Activated T-cell treated with anti-CD3 and anti-CD28 coated beads, Interleukin-2, amount 50 U/mL, for 24 hours (primary cell): ENCODE measurements at places on chromosomes 6 and 20.

DNA sequence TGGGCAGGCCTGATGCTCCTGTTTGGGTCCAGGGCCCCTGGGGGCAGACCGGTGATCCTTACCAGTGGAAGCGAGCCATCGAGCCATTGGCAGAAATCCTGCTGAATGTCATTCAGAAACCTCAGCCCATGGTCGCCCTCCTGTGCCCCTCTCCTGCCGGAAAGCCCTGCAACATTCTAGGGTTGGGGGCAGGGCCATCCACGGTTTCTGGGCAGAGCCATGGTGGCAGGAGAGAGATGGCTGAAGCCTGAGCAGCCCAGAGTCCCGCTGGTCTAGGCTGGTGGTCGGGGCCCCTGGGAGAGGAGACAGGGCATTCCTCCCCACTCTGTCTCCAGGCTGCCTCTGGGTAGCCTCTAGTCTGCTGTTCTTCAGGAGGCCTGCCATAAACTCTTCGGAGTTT is 19.6 kb upstream of the CHMP4B start:
- H3K4me3 ChIP-seq: no peak overlapping the region
- DNase-seq: no peak
- peaks cover 5% of the 10 kb centered on the region for H3K4me1 ChIP-seq
- peaks cover 24% of the 10 kb centered on the region for H3K36me3 ChIP-seq
- H3K27ac ChIP-seq: no peak overlapping the region

GRCh38 chr20:10771435-10772140 is 97.8 kb upstream of the JAG1 start:
- H3K27me3 ChIP-seq: peaks cover 8% of the 10 kb centered on the region
- H3K27ac ChIP-seq: no peak overlapping the region
- H3K36me3 ChIP-seq: no peaks in the 10 kb centered on the region
- no peak overlapping the region for H3K4me3 ChIP-seq

- no peaks in the 10 kb centered on the region for H3K27me3 ChIP-seq
- no peak overlapping the region for H3K27ac ChIP-seq
- H3K4me3 ChIP-seq: no peak overlapping the region
- DNase-seq: no peak
- peaks cover 28% of the 10 kb centered on the region for H3K4me1 ChIP-seq
Observed at GRCh38 chr6:157036245-157036711, 259.1 kb downstream of the ARID1B start.

DNA sequence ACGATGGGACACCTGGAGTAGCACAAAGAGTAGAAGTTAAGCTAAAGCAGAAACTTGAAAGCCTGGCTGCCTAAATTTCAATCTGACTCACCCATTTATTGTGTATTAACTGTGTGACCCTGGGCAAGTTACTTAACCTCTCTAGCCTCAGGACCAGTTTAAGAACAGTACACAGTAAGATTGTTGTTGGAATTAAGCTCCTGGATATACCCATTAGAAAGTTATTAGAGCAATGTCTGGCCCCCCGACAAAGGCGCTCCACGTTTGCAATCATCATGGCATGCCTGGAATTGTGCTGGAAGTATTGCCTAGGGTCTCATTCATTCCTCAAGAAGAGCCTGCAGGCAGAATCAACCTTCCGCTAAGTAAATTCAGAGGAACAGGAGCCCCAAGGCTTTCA is 1.4 kb downstream of the SDC4 start:
- H3K27ac ChIP-seq: no peak overlapping the region
- no peaks in the 10 kb centered on the region for H3K27me3 ChIP-seq
- H3K4me1 ChIP-seq: peaks cover 59% of the 10 kb centered on the region
- H3K36me3 ChIP-seq: peaks cover 49% of the 10 kb centered on the region

- no peak overlapping the region for H3K4me3 ChIP-seq
- no peaks in the 10 kb centered on the region for H3K36me3 ChIP-seq
- peaks cover 6% of the 10 kb centered on the region for H3K27me3 ChIP-seq
- H3K4me1 ChIP-seq: no peaks in the 10 kb centered on the region
- no peak for DNase-seq
- no peak overlapping the region for H3K27ac ChIP-seq
Observed at GRCh38 chr6:4413073-4413472, 277.7 kb upstream of the ECI2 start.

- H3K27ac ChIP-seq: no peak overlapping the region
- H3K36me3 ChIP-seq: peaks cover 2% of the 10 kb centered on the region
- no peaks in the 10 kb centered on the region for H3K27me3 ChIP-seq
- H3K4me3 ChIP-seq: no peak overlapping the region
- no peak for DNase-seq
Observed at GRCh38 chr6:130680116-130680515, 147.1 kb upstream of the SMLR1 start.

DNA sequence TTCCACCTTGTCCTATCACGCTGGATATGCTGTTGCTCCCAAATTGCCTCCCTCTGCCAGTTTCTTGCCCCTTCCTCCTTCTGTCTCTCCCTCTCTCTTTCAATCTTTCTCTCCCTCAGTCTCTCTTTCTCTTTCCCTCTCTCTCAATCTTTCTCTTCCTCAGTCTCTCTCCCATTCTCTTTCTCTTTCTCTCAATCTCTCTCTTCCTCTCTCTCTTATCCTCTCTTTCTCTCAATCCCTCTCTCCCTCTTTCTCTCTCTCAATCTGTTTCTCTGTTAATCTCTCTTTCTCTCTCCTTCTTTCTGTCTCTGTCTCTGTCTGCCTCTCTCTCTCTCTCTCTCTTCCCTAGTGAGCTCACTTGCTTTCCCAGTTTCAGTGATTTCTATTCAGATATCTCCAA is 245.8 kb downstream of the ESR1 start:
- H3K27me3 ChIP-seq: peaks cover 9% of the 10 kb centered on the region
- H3K4me1 ChIP-seq: no peaks in the 10 kb centered on the region
- no peak overlapping the region for H3K4me3 ChIP-seq
- DNase-seq: no peak
- no peak overlapping the region for H3K27ac ChIP-seq

- H3K36me3 ChIP-seq: peaks cover 40% of the 10 kb centered on the region
- DNase-seq: no peak
- H3K4me1 ChIP-seq: no peaks in the 10 kb centered on the region
- no peaks in the 10 kb centered on the region for H3K27me3 ChIP-seq
- no peak overlapping the region for H3K27ac ChIP-seq
Observed at GRCh38 chr20:3109350-3110302, 25.1 kb upstream of the AVP start.

DNA sequence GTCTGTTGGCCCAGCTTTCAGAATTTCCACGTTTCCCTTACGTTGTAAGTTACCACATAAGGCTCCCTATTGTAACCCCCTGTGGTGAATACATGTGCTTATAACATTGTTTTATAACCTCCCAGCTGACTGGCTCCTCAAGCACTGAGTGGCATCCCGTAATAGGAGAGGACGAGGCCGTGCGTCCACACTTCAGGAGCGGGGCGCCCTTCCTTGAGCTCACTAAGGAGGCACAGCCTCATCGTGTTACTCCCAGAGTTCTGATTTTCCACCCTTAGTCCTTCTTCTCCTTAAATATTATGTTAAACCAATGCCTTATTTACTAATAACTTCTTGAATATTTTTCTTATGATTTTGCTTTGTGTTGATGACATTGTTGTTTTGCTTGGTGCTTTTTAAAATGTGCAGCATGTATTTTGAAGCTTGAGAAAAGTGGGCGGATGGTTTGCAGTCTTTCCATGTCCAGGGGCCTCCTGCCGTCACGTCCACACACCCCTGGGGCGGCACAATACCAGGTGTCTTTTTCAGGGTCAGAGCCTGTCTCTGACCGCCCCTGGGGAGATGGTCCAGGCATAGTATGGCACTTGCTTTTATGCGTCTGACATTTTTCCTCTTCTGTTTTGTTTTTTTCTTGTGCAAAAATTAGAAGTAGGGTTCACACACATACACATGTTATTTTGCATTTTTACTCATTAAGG is 181.8 kb downstream of the DLL1 start:
- no peaks in the 10 kb centered on the region for H3K4me1 ChIP-seq
- no peaks in the 10 kb centered on the region for H3K36me3 ChIP-seq
- H3K27ac ChIP-seq: no peak overlapping the region
- H3K27me3 ChIP-seq: peaks cover 13% of the 10 kb centered on the region
- no peak for DNase-seq

GRCh38 chr6:28001751-28002150 is 44.7 kb downstream of the OR2B6 start:
- peaks cover 36% of the 10 kb centered on the region for H3K27me3 ChIP-seq
- H3K4me3 ChIP-seq: no peak overlapping the region
- H3K4me1 ChIP-seq: no peaks in the 10 kb centered on the region
- no peak overlapping the region for H3K27ac ChIP-seq

DNA sequence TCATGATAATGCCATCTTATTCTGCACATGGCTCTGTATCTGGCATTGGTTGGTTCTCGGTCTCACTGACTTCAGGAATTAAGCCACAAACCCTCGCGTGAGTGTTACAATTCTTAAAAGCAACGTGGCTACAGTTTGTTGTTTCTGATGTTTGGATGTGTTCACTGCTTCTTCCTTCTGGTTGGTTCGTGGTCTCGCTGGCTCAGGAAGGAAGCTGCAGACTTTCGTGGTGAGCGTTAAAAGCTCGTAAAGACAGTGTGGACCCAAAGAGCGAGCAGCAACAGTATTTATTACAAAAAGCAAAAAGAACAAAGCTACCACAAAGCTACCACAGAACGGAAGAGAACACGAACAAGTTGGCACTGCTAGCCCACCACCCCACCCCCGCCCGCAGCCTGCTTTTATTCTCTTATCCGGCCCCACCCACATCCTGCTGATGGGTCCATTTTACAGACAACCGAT is 51.1 kb downstream of the MYLIP start:
- peak; percentile 41 for DNase-seq
- H3K4me3 ChIP-seq: peak overlapping the region; percentile 65
- H3K27me3 ChIP-seq: no peaks in the 10 kb centered on the region
- peaks cover 2% of the 10 kb centered on the region for H3K36me3 ChIP-seq
- peak overlapping the region; percentile 53 for H3K27ac ChIP-seq

DNA sequence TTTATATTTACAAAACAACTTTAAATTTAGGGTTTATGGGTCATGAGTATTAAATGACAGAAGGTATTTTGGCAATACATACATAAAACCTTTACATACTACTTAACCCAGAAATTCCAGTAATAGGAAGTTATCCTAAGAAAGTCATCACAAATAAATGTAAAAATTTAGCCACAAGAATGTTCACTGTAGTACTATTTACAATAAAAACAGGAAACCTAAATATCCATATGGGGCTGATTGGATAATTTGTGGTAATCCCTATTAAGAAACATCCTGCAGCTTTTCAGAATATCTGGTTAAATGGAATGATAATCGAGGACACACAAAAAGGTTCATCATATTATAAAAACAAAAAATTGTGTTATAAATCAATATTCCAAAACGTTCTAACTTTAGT is 44.4 kb downstream of the TRAM2 start:
- no peaks in the 10 kb centered on the region for H3K27me3 ChIP-seq
- peaks cover 12% of the 10 kb centered on the region for H3K36me3 ChIP-seq
- peaks cover 38% of the 10 kb centered on the region for H3K4me1 ChIP-seq
- no peak overlapping the region for H3K4me3 ChIP-seq

- DNase-seq: no peak
- H3K36me3 ChIP-seq: peaks cover 2% of the 10 kb centered on the region
- H3K27me3 ChIP-seq: no peaks in the 10 kb centered on the region
- H3K4me3 ChIP-seq: no peak overlapping the region
- H3K4me1 ChIP-seq: peaks cover 1% of the 10 kb centered on the region
Observed at GRCh38 chr6:18447552-18447951, 60.4 kb downstream of the RNF144B start.

GRCh38 chr6:78810146-78810545 is 57.2 kb upstream of the IRAK1BP1 start:
- H3K36me3 ChIP-seq: no peaks in the 10 kb centered on the region
- DNase-seq: no peak
- H3K4me3 ChIP-seq: no peak overlapping the region

DNA sequence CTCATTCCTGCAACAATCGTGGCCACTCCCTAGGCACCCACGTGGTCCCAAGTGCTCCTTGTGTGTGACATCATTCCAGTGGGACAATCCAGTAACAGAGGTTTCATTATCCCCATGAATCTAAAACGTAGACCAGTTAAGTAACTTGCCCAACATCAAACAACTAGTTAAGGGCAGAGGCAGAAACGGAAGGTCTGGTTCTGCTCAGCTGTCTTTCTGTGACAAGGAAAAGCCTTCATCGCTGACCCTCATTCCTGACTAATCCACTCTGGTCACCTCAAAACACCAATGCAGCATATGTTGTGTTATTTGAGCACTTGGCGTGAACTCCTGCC is 261.4 kb upstream of the JARID2 start:
- no peaks in the 10 kb centered on the region for H3K36me3 ChIP-seq
- peaks cover 12% of the 10 kb centered on the region for H3K27me3 ChIP-seq
- no peak overlapping the region for H3K27ac ChIP-seq
- peaks cover 6% of the 10 kb centered on the region for H3K4me1 ChIP-seq
- no peak overlapping the region for H3K4me3 ChIP-seq
- DNase-seq: no peak

GRCh38 chr6:101806241-101806640 is 412.7 kb downstream of the GRIK2 start:
- H3K4me3 ChIP-seq: no peak overlapping the region

DNA sequence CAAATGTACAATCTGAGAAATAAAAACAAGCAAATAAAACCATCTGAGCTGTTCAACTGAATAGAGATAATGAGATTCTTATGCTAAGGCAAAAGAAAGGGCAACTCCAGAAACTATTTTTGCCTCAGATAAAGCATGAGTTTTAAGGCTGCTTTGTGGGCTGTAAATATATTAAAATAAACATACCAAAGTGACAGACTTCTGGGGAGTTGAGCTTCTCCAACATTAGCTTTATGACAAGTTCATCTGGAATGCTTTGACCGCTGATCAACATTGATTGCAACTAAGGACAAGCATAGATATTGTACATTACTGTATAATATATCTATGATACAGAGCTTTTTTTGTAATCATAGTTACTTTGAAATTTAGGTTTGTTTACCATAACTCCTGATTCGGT is 19.3 kb downstream of the AK9 start:
- no peak for DNase-seq
- H3K27me3 ChIP-seq: no peaks in the 10 kb centered on the region
- H3K4me3 ChIP-seq: no peak overlapping the region
- no peaks in the 10 kb centered on the region for H3K4me1 ChIP-seq
- no peak overlapping the region for H3K27ac ChIP-seq
- H3K36me3 ChIP-seq: peaks cover 24% of the 10 kb centered on the region

DNA sequence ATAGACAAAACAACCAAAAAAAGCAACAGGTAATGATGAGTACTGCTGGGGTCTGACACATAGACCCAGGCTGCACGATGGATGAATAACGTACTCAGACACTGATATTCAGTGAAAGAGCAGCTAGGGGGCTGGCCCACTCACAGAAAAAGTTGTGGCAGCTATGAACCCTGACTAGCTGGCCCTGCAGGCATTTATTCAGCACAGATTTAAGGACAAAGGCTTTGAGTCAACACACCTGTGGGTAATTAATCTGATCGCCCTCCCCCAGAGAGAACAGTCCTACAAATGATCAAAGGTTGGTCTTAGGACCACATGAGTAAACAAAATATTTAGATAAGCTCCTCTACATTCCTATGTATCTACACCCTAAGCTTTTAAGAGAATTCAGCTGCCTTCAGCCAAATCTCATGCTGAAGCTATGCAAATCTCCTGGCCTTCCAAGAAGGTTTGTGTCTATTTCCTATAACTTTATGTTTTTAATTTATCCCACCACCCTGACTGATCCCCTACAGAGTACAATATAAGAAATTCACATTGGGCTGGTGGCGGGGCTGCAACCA is 81.7 kb upstream of the NXT1 start:
- H3K4me3 ChIP-seq: no peak overlapping the region
- H3K27me3 ChIP-seq: no peaks in the 10 kb centered on the region
- H3K36me3 ChIP-seq: no peaks in the 10 kb centered on the region
- no peak for DNase-seq
- H3K4me1 ChIP-seq: no peaks in the 10 kb centered on the region
